ENCODE measurements at places on chromosomes 6 and 20.
A peak's percentile ranks its signal among the peaks of the same experiment; 100 is the strongest.

DNA sequence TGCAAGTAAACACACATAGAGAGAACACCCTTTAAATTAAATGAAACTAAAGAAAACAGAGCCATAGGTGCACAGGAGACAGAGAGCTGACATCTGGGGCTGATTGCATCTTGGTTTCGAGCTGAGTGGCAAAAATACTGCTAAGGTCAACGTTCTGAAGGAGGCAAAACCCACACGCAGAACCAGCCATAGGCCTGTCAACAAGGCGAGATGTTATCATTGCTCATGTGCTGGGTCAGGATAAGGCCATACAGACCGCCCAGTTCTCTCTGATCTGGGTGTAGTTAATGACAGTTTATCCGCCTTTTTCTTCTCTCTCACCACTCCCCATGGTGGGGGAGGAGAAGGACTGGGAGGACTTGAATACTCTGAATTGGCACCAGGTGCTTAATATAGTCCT, 4.5 kb upstream of the FAM110A start:
- DNase-seq = no peak

DNA sequence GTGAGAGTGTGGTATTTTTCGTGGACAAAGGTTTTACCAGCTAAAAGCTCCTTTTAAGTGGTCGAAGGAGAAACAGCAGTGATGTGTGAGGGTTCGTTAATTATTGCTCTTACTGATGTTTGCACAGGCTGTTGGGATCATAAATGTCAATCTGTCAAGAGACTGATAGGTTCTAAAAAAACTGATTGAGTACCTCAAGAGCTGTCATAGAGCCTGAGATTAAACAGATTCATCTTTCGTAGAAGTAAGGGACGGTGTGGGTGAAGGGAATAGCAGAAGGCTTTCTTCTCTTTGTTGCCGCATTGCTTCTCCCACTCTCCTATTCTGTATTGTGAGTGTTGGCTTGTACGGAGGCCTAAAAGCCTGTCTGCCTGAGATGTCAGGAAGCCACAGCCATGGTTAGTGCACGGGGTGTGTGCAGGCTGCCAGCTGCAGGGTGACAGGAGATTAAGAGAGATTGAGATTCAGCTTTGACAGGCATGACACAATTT, 291.0 kb downstream of the ZFAND3 start:
- DNase-seq = no peak

- DNase-seq = no peak
These were observed 10.6 kb downstream of the RAET1E start for GRCh38 chr6:149887343-149887742.

- DNase-seq = no peak
These were observed 26.8 kb upstream of the DDR1 start for GRCh38 chr6:30857549-30857948.

DNA sequence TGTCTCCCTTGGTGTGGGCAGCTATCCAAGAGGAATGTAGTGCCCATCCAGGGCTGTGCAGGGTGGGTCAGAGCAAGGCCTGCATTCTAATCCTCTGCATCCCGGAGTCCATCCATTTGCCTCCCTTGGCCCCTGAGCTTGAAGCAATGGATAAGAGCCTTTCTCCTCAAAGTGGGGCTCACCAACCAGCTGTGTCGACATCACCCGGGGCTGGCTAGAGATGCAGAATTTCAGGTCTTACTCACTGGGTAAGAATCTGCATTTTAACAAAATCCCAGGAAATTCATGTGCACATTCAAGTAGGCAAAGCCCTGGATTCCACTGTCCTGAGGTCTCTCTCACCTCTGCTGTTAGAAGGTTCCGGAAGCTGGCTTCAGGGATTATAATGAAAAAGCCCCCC, 95.3 kb downstream of the MDGA1 start:
- no peak for DNase-seq

- DNase-seq = no peak
These were observed 3.7 kb upstream of the OLIG3 start for GRCh38 chr6:137497721-137498463.

DNA sequence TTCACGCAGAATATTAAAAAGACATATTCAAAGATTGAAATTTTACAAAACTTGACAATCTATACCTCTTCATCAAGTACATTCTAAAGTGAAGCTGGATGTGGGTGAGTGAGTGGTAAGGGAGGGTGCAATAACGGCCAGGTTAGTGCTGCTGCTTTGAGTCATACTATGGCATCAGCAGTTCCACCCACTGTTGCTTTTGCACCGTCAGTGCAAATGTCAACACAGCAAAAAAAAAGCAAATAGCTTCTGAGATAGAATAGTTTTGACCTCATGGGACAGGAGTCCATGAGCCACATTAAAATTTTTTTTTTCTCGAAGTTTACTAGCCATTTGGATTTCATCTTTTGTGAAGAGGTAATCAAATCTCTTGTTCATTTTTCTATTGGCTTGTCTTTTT, 31.8 kb downstream of the PSMF1 start:
- DNase-seq = no peak

DNA sequence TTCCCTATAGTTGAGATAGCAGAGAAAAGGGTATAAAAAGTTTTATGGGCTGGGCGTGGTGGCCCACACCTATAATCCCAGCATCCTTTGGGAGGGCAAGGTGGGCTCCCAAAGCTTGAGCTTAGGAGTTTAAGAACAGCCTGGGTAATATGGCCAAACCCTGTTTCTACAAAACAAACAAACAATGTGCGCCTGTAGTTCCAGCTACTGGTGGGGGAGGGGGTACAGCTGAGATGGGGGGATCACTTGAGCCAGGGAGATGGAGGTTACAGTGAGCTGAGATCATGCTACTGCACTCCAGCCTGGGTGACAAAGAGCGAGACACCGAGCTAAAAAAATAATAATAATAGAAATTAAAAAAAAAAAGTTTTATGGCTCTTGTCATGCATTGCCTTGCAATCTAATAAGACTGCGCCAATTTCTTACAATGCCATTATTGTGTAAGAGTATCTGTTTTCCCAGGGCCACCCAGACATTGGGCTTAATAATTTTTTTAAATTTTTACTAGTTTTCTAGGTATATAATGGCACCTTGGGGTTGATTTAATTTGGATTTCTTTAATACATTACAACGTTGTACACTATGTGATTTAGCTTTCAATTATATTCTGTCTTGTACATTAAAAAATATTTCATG, 3.9 kb downstream of the ACSS2 start:
- DNase-seq = no peak

DNA sequence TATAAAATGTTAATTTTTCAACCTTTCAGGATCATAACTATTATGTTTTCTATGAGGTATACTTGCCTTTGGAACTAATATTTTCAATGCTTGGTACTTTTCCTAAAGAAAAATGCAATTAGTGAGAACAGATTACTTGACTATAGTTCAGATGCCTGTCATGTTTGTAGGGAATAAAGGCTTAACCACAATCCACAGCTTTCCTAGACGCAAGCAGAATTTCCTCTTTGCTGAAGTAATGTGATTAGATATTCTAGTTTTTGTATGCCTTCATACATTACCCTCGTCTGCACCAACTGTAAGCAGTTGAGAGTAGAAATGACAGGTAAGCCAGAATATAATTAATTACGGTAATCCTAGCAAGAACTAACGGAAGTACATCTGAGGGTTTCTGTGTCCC, 581.4 kb upstream of the MMS22L start:
- no peak for DNase-seq

DNA sequence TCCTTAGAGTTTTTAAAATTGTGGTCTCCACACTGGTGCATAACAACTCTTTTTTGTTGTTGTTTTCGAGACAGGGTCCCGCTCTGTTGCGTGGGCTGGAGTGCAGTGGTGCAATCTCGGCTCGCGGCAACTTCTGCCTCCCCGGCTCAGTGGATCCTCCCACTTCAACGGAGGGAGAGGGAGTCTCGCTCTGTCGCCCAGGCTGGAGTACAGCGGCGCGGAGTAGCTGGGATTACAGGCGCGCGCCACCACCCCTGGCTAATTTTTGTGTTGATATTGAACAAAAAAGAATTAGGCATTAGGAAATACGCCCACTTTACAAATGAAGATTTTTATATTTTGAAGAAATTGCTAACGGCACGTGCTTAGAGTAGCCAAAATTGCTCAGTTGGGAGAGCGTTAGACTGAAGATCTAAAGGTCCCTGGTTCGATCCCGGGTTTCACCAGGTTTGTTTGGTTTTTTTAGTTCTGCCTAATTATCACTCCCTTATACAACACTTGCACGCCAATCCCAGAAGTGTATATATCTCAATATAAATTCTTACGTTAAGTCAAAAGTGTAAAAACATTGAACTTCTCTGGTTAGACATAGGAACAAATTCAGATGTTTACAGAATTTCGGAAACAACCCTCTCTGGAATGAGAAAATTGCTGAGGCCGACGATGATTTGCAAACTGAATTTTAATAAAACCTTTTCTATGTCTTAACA, 159.6 kb downstream of the TRIM27 start:
- DNase-seq = no peak

DNA sequence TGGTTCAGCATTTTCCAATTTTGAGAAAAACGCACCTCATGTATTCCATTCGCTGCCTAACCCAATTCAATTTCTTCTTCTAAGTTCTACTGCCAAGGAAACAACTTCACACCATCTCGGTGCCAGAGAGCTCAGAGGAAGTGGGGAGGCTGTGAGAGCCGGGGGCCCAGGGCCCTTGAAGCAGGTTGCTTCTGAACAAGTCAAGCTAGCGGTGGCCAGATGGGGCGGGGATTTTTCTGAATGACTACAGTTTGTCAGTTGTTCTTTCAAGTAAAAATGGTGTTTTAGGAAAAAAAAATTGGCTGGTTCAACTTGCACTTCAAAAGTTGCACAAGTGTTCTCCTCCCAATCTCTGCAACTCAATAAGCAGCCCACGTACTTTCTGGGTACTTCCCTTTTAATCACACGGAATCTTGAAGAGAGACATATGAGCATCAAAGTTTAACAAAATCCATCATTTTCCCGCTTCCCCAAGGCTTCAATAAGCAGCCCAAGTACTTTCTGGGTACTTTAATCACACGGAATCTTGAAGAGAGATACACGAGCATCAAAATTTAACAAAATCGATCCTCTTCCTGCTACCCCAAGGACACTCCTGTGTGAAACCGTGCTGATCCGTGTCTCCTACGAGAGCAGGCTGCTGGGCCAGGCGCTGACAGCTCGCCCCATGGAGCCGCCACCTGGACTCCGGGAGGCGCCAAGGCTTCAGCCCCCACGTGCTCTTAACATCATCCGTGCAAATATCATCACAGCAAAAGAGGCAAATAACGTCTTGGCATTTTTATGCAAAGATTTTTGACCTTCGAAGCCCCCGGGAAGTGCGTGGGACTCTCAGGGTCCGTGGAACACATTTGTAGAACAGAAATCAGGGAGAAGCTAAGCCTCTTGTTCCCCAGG, 186.7 kb upstream of the PDE10A start:
- DNase-seq = no peak

DNA sequence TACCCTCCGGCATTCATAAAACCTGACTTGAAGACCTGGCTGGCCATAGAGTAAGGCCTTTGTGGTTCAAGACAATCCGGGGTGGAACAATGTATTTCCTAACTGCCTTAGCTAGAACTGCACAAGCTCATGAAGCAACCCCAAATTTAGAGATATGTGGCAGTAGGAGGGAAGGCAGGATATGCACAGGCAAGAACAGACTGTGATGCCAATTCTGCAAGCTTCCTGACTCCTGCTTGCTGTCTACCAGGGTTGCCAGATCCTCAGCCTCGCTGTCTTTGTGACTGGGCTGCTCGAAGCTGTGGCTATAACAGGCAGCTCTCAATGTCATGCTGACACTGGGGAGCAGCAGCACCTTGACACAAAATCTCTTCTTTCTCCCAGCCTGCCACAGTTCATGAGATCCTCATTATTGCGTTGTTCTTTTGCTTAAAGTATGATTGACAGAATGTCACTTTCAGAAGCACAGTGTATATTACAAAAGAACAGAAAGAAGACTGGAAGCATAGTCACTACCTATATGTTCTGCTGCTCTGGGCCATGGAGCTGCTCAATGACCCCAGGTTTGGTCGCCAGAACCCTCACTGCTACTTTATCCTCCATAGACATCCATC, 18.3 kb upstream of the SHLD1 start:
- DNase-seq = no peak

GRCh38 chr6:34673064-34673463, 23.5 kb downstream of the ILRUN start:
- DNase-seq = no peak

- no peak for DNase-seq
These were observed 109.3 kb upstream of the TAB2 start for GRCh38 chr6:149208134-149208601.

GRCh38 chr20:51037532-51038115, 14.7 kb upstream of the KCNG1 start:
- no peak for DNase-seq

GRCh38 chr6:3384241-3385143, 72.4 kb downstream of the SLC22A23 start:
- DNase-seq = no peak

- no peak for DNase-seq
These were observed 27.4 kb upstream of the SLC24A3 start for GRCh38 chr20:19185083-19185482.

- DNase-seq = no peak
These were observed 70.5 kb upstream of the PRL start for GRCh38 chr6:22367346-22367745.

GRCh38 chr6:34027445-34027936, 118.4 kb downstream of the GRM4 start:
- peak; percentile 55 for DNase-seq

DNA sequence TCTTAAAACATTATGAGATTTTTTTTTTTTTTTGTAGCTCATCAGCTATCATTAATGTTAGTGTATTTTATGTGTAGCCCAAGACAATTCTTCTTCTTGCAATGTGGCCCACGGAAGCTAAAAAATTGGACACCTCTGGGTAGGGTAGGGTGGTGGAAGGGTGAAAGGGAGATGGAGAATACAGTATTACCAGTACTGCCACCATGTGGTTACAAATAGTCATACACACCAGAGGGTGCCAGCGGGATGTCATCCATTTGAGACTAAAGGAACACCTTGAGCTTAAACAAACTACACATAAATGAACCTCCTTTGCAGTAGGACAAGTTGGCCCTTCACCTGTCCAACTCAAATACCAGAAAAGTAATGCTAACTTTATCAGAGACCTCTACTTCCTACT, 601.9 kb downstream of the HTR1B start:
- DNase-seq = no peak

DNA sequence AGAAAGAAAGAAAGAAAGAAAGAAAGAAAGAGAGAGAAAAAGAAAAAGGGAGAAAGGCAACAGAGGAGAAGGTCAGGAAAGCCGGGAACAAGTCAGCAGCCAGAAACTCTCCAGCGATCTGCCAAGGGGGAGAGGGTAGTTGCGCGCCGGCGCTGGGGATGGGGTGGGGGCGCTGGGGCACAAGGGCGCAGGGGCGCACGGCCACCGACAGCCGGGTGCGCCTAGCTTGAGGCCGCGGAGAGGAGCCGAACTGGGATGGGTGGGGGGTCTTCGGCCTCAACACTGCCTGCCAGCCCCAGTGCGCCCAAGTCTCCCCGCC, 533 bp upstream of the RSPO3 start:
- DNase-seq = no peak

Measured in CD4-positive, alpha-beta T cell treated with Interleukin-15 for 4 hours (primary cell).